ENCODE measurements at places on chromosomes 12 and 14.

DNA sequence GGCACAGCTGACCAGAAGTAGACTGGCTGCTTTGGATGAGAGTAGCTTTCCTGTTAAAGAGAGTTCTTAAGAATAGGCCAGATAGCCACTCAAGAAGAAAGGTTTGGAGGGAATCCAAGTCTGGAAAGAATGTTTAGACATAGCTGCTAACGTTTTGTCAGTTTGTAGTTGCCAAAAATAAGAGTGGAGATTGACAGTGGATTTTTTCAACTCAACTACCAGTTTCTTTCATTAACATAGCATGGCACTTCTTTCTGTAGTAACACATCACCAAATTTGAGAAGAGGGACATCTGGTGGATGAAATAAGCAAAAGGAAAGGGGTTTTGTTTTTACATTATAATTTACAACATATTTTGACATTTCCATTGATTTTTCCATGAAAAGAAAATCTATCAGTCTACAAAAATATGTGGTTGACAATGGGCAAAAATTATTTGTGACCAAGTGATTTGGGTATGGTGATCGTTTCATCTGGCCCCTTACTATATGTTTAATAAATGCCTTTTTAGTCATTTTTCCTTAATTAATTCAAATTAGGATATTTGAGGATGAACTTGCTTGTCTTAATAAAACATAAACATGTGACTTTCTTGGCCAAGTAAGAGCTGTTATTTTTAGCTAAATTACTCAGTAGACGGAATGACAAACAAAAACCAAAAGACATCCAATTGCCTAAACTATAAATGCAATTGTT lies 71.1 kb downstream of the PTPRR start:
- peak; percentile 32 for DNase-seq

DNA sequence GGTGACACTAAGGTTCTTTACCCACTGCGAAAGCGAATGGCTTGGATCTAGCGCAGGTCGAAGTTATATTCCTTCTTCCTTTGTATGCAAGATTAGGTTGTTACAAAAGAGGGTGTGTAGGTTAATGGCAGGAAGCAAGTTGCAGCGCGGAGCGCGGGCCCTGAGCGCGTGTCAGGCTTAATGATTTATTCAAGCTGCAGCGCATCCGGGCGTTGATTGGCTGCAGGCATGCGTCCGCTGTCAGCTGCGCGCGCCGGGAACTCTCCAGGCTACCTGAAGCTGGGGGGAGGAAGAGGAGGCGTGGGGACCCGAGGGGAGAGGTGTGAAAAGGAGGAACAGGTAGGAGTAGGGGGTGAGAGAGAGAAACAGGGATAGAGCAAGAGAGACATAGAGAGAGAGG lies 7.4 kb downstream of the ASCL1 start:
- DNase-seq: peak; percentile 73

GRCh38 chr12:92059960-92060359 lies 85.7 kb downstream of the BTG1 start:
- DNase-seq: no peak

GRCh38 chr12:22530-23201 lies 43.9 kb upstream of the IQSEC3 start:
- DNase-seq: no peak

DNA sequence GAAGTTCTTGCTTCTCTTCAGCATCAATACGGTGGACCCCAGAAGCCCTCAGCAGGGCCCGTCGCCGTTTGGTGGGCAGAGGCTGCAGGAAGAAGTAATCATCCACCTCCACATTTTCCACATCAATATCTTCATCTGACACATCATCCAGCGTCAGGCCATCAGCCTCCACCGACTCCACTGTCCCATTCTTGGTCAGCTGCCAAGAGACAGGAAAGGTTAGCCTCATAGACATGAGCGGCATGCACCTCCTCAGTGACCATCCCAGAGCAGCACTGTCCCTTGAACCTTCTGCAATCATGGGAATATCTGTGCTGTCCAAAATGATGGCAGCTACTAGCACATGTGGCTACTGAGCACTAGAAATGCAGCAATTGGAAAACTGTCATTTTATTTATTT lies 15.6 kb downstream of the CSRNP2 start:
- no peak for DNase-seq

DNA sequence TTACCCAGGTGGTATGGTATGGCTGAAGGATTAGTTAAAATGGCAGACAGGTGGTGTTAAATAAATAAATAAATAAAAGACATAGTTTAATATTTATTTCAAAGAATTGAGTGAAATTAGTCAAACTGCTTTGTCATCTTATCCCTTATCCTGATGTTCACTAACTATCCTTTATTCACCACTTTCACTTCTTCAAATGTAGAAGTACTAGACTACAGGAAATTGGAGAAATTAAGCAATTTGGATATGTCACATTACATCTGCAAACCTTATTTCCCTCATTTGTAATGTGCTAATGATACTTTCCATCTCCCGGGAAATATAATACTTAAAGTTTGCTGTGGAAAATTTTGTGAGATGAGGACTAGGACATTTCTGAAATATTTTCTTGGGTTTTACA lies 1195.7 kb downstream of the LRFN5 start:
- no peak for DNase-seq

GRCh38 chr12:122208073-122208820 lies 4.7 kb downstream of the B3GNT4 start:
- DNase-seq: no peak

DNA sequence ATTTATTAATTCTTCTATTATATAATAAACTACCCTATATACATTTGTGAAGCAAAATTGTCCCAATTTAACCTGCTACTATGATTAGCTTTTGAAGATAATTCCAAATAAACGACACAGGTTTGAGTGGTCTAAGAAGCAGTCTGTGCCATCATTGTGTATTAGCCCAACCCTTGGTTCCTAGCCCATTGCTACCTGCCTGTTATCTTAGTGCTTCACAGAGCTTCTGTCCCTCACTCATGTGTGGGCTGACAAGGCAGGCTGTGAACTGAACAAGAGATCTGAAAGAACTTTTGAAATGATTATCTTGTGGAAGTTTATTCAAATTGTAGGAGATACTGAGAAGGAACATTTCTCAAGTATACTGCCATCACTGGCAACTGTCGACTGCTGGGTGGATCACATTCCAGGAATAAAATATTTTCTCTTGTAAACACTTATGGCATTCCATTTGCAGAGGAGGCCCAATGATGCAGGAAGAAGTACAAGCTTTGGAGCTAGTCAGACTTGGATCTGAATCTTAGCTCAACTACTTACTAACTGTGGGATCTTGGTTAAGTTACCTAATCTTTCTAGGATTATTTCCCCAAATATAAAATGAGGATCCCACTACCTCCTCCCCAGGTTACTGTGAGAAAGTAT lies 7.8 kb upstream of the MTERF2 start:
- DNase-seq: no peak

- no peak for DNase-seq
Measured at GRCh38 chr14:23008831-23009230, 1.1 kb downstream of the C14orf93 start.

DNA sequence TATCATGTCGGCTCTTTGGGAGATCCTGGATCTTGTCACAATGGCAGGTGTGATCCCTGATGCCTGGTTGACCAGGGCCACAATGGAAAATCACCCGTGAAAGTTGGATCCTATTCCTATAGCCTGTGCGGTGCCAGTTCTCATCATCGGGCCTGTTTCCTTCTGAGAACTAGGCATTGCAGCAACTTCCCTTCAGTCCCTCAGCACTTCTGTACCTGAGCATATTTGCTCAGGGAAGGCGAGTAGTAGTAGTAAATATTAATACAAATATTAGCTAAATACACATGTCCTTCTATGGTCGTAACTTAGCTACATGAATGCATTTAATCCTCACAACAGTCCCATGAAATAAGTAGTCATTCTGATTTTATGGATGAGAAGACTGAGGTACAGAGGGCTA lies 22.1 kb upstream of the TAMALIN start:
- DNase-seq: no peak

- peak; percentile 28 for DNase-seq
Measured at GRCh38 chr14:36556811-36557433, 25.5 kb downstream of the NKX2-8 start.

- no peak for DNase-seq
Measured at GRCh38 chr12:110555577-110556406, 27.3 kb downstream of the PPTC7 start.

- DNase-seq: no peak
Measured at GRCh38 chr12:44223736-44224135, 387.9 kb downstream of the TMEM117 start.

DNA sequence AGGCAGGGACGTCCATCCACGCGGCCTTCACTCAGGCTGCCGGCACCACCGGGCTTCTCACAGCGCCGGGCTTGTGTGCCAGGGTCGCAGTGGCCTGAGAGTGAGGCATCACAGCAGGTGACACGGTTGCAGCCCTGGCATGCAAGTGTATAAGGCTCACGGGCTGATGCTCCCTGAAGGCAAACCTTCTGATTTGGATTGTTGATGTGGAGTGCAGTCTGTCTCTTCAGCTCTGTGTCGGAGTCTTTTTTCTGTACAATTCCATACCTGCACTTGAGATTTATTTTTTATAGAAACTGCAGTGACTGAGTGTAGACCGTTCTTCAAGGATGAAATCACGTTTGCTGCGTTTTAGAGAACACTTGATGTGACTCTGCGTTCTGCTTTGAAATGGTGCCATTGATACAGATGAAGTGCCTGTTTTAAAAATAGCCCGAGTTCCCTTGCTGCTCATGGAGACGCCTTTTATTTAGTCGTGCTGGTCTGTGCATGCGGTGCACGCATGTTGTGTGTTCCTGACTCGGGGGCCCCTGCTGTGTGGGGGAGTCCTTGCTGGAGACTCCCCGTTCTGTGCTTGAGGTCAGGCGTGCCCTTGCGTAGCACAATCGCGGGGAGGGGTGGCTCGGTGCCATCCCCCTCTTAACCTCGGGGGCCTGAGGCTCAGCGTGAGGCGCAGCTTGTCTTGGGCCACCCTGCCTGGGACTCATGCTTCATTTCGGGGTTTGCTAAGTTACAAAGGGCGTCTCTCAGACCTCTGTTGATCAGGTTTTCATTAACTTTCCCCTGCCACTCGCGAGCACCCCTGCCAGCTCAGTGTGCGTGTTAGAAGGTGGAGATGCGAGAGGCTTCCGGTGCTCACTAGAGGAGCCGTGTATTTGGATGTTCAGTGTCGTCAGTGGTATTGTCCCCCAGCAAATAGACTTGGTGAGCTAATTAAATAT lies 21.6 kb upstream of the AMN start:
- DNase-seq: no peak

DNA sequence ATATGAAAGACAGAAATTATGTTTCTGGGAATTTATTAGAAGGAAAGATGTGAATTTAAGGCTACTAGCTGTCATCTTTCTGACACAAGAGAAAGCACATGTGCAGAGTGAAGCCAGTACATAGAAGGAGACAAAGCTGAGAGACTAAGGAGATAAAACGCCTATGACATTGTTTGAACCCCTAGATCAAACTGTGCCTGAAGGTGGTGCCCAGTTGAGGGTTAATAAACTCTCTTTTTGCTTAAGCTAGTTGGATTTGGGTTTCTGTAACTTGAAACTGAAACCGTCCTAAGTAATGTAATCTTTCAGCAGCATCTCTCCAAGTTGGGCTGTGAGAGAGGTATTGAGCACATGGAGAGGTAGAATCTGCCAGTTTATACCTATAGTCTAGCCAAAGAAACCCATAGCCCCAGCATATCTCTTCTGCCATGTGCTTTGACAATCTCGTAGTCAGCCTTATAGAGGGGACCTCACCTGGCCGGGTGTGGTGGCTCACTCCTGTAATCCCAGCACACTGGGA lies 84.2 kb downstream of the LRRC74A start:
- no peak for DNase-seq

DNA sequence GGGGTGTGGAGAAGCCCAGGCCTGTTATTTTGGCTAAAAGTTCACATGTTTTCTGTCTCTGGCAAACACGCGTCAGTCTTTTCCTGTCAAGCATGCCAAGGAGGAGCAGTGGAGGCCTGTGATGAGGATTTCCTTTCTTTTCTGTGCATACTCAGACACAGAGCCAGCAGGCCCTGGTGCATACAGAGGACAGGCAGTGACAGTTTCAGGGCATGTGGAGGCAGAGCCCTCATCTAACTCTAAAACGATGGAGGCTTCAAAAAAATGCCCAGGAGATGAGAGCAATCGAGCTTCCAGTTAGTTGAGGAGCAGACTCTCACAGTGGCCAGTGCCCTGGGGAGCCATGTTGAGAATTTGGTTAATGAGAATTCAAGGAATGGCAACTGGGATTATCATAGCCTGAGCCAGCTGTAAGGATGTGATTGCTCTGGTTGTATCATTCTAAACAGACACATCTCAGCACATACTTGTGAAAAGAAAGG lies 66.5 kb downstream of the TRAFD1 start:
- DNase-seq: peak; percentile 81

DNA sequence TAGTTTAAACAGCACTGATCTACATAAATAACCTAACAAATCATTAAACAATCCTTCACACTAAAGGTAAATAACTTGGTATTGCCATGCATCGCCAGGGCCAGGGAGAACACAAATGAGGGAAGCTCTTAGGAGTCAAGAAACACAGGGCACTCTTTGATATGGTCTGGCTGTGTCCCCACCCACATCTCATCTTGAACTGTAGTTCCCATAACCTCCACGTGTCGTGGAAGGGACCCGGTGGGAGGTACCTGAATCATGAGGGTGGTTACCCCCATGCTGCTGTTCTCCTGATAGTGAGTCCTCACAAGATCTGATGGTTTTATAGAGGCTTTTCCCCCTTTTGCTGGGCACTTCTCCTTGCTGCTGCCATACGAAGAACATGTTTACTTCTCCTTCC lies 17.3 kb downstream of the TMEM132D start:
- peak; percentile 20 for DNase-seq

GRCh38 chr12:18935371-18935965 lies 194.1 kb upstream of the PLEKHA5 start:
- DNase-seq: no peak

- DNase-seq: no peak
Measured at GRCh38 chr12:28346567-28346966, 156.3 kb downstream of the CCDC91 start.

DNA sequence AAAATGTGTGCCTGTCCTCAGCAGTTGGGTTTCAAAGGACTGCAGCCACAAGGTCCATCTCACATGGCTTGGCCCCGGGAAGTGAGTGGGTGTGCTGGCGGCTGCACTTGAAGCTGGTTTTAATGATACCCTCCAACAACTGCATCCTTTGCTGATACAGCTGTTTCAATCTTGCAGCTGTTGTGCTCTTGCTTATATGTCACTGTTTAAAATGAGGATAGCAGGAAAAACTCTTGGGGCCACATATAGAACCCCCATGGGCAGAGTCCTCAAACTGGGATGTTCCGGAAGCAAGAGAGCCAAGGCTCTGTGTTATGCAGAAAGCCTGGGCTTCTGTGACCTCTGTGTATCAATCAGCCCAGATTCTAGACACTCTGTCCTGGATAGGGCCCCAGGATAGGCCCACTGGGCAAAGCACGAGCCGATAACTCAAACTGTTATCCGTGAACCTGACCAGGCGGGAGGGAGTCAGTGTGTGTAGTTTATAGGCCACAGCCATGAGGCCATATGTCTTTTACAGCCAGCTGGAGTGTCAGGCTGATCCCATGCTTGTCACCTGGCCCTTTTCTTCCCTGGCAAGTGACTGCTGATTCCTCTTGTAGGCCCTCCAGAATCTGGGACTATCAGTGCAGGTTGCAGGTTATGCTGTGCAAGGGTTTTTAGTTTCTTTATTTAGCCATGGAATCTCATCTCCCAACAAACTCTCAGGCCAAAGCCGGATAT lies 74.3 kb downstream of the SSPN start:
- no peak for DNase-seq
